ENCODE measurements at places on chromosomes 5 and 9.
A peak's percentile ranks its signal among the peaks of the same experiment; 100 is the strongest.

DNA sequence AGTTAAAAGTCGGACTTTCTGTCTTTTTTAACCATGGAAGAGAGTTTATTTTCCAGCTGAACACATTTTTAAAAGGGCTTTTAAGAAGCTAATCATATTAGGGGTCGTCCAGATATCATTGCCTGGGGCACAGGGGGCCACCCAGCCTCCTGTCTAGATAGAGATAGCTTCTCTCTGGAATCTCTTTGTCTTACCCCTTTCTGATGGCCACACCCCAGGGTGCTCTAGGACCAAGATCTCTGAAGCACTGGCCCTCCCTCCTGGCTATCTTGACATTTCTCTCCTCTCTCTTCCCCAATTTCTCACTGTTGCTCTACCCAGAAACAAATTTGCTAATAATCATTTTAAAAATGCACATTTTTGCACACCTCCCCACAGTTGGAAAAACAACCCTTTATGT lies 204.4 kb downstream of the NXNL2 start:
- DNase-seq = no peak

DNA sequence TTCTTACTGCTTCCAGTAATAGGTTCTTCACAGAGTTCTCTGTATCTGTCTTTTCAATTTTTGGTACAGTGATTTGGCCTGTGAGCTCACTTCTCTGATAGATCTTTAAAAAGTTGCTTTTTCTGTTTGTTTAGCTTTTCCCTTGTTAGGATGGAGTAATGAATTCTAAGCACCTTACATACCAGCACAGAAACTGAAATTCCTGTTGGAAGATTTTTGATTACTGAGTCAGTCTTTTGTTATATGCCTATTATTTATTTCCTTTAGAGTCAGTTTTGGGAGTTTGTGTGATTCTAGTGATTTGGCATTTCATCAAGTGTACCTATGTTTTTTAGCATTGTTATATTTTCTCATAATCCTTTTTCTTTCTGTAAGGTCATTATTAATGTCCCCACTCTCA lies 37.6 kb upstream of the IPPK start:
- DNase-seq = no peak

- no peak for DNase-seq
These were observed 142.4 kb downstream of the ELAVL2 start for GRCh38 chr9:23683611-23684061.

DNA sequence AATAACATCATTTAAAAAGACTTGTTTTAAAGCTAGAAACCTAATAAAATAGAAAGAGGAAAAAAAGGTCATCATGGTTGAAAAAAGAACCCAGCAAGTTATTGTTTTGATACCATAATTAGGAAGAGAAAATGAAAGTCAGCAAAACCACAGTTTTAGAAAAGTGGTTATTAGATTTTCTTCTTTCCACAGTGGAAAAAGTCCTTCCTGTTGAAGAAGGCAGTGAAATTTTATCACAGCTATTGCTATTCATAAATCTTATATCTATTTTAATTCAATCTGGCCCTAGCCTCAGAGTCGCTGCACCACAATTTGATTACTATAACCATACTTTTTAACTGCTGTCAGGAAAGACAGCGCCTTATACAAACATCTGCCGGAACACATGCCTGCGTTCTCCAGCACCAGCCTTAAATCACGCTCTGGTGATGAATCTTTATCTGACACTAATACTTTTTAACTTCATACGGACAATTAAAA lies 60.3 kb downstream of the MAPKAP1 start:
- DNase-seq = peak; percentile 25

GRCh38 chr5:64166201-64166959 lies 737 bp downstream of the RNF180 start:
- DNase-seq = no peak

- peak; percentile 65 for DNase-seq
These were observed 5.1 kb upstream of the RGMB start for GRCh38 chr5:98768160-98768959.

DNA sequence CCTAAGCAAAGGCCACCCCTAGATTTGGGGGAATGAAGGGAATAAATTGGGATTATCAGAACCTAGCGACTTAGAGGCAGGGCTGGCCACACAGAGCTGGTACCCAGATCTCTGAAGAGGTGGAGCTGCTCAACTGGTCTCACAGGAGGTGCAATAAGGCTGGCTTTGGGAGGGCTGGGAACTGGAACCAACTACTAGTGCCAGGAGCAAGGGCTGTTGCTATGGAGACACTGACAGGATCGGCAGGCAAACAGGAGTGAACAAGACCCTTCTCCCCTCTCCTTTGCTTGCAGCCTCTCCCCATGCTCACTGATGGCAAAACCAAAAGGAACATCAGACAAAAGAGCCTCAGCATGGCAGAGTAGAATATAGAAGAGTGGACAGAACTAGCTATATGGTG lies 17.0 kb upstream of the WHRN start:
- no peak for DNase-seq

GRCh38 chr9:127837346-127837745 lies 17.1 kb downstream of the ENG start:
- DNase-seq = peak; percentile 44

- DNase-seq = no peak
These were observed 12.8 kb upstream of the PHF19 start for GRCh38 chr9:120889606-120890271.

DNA sequence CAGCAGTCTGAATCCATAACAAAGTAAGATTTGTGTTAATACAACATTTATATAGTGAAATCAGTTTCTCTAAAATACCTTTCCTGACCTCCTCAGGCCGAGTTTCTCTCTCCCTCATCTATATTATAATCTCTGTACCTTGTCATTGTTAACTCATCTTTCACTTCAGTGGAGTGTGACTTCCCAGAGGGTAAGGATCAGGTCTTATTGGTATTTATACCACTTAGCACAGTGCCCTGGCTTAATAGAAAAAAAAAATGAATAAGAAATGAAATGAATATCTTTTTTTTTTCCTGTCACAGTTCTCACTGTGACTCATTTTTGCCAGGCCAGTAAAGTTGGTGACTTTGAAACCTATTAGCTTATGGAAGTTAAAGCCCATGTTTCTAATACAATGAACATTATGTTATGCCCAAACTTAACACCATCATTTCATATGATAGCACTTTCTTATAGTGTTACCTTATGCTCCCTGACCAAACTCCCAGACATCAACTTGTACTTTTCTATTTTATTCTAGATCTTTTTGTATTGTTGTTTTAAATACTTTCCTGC lies 90.1 kb downstream of the NR3C1 start:
- DNase-seq = peak; percentile 37

Measured in cardiac fibroblast (primary cell).